ENCODE measurements at places on chromosomes 16 and 17. TPM values are rescaled to one million over a fixed set of nuclear protein-coding genes. Genes with fewer than 3 reads are reported as not detected.

The TMEM235 gene
- polyA plus RNA-seq: 0.18 TPM

The ITGAX gene
- 0.18 TPM for polyA plus RNA-seq

The SUMO2 gene
- 75.6 TPM for polyA plus RNA-seq

GRCh38 chr16:70432356-70432722, 6.6 kb downstream of the ST3GAL2 start:
- no peaks in the 10 kb centered on the region for H3K36me3 ChIP-seq
- H3K27me3 ChIP-seq: no peaks in the 10 kb centered on the region
- H3K27ac ChIP-seq: peak overlapping the region; percentile 60
- no peak overlapping the region for H3K4me3 ChIP-seq
- peaks cover 72% of the 10 kb centered on the region for H3K4me1 ChIP-seq

DNA sequence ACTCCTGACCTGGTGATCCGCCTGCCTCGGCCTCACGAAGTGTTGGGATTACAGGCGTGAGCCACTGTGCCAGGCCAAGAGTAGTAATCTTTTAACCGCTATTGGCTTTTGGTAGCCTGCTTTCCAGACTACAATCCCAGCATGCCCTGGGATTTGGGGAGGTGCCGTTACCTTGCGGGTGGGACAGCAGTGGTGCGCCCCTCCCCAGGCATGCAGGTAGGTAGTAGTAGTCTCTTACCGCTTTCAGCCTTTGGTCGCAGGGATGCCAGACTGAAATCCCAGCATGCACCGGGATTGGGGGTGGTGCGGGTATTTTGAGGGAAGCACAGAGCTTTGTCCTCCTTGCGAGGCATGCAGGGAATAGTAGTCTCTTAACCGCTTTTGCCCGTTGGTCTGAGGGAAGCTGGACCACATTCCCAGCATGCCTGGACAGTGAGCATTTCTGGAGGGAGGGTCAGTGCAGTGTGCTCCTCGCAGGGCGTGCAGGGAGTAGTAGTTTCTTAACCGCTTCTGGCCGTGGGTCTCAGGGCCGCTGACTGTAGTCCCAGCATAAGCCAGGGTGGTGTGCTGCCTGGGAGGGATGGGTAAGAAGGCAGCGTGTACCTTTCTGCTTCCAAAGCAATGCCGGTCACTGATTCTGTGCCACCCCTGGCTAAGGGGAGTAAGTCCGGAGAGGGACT, 1686.8 kb downstream of the TP53TG3F start:
- no peak overlapping the region for H3K4me3 ChIP-seq
- no peaks in the 10 kb centered on the region for H3K36me3 ChIP-seq
- H3K27me3 ChIP-seq: no peaks in the 10 kb centered on the region
- no peaks in the 10 kb centered on the region for H3K4me1 ChIP-seq
- no peak for DNase-seq

GRCh38 chr16:66228792-66229191, 137.7 kb upstream of the CDH5 start:
- H3K4me3 ChIP-seq: no peak overlapping the region
- no peaks in the 10 kb centered on the region for H3K36me3 ChIP-seq
- no peaks in the 10 kb centered on the region for H3K27me3 ChIP-seq
- no peak for DNase-seq
- H3K27ac ChIP-seq: no peak overlapping the region

- H3K27ac ChIP-seq: no peak overlapping the region
- H3K4me3 ChIP-seq: no peak overlapping the region
- H3K36me3 ChIP-seq: no peaks in the 10 kb centered on the region
- no peaks in the 10 kb centered on the region for H3K4me1 ChIP-seq
- peaks cover 23% of the 10 kb centered on the region for H3K27me3 ChIP-seq
- DNase-seq: no peak
Observed at GRCh38 chr17:77700165-77700881, 258.2 kb upstream of the TNRC6C start.

- no peaks in the 10 kb centered on the region for H3K36me3 ChIP-seq
- no peak overlapping the region for H3K27ac ChIP-seq
- no peak for DNase-seq
- no peaks in the 10 kb centered on the region for H3K4me1 ChIP-seq
- no peaks in the 10 kb centered on the region for H3K27me3 ChIP-seq
Observed at GRCh38 chr17:10059684-10060211, 138.7 kb downstream of the GAS7 start.

- no peak overlapping the region for H3K27ac ChIP-seq
- no peaks in the 10 kb centered on the region for H3K36me3 ChIP-seq
- no peaks in the 10 kb centered on the region for H3K27me3 ChIP-seq
Observed at GRCh38 chr17:60781880-60782412, 104.3 kb downstream of the BCAS3 start.

GRCh38 chr17:81552244-81553017, at the start of gene FAAP100:
TSS of gene FAAP100 (minus strand) at chr17:81552353. CDS start at chr17:81552330, 23 bp downstream.
- H3K27ac ChIP-seq: peak within 1 kb of the TSS; percentile 79
- H3K36me3 ChIP-seq: no peaks in the 10 kb centered on the region
- DNase-seq: peak; percentile 83

- DNase-seq: no peak
- no peaks in the 10 kb centered on the region for H3K4me1 ChIP-seq
- H3K27ac ChIP-seq: no peak overlapping the region
- no peak overlapping the region for H3K4me3 ChIP-seq
Observed at GRCh38 chr17:39134878-39135277, 16.6 kb downstream of the PLXDC1 start.

- no peaks in the 10 kb centered on the region for H3K4me1 ChIP-seq
- H3K27me3 ChIP-seq: peaks cover 20% of the 10 kb centered on the region
- no peak for DNase-seq
- H3K36me3 ChIP-seq: no peaks in the 10 kb centered on the region
- no peak overlapping the region for H3K27ac ChIP-seq
- H3K4me3 ChIP-seq: no peak overlapping the region
Observed at GRCh38 chr16:817001-817906, 16.7 kb upstream of the GNG13 start.

DNA sequence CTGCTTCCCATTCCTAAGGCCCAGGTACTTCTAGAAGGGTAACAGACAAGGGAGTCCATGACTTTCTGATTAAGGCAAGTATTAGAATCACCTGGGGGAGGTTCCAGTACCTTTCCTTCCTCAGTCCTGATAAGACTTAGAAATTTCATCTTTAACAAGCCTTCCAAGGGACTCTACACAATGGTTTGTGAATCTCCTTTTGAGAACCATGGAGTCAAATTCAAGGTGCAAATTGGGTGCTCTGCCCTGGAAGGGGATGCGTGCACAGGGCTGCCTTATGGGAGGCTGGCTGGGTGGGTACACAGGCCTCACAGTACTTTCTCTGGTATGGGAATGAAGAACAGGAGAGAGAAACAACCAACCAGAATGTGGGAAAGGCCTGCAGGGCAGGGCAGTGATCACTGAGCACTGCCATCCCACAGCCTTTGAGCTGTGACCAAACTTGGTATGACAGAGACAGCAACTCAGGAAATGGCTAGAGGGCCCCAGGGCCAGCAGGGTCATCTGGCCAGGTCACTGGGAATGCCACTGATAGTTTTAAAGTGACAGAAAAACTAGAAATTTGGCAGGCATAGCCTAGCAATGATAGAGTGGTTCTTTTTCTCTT, 3.6 kb upstream of the TMIGD1 start:
- H3K27me3 ChIP-seq: no peaks in the 10 kb centered on the region
- DNase-seq: no peak
- H3K4me3 ChIP-seq: no peak overlapping the region
- no peak overlapping the region for H3K27ac ChIP-seq

Data from endothelial cell of umbilical vein (primary cell).